ENCODE measurements at places on chromosomes 2 and 18. TPM values are rescaled to one million over a fixed set of nuclear protein-coding genes. Genes with fewer than 3 reads are reported as not detected.

Gene ZNF519
- 3.7 TPM for total RNA-seq

Gene HNRNPLL
- total RNA-seq, result 37.9 TPM

Gene IL1R2
- 0.66 TPM for total RNA-seq

Gene FBXO48
- total RNA-seq, result 0.19 TPM

Gene CD8A
- total RNA-seq, result not detected

Gene MROH2A
- total RNA-seq, result not detected

Gene ANTXR1
- total RNA-seq, result 86.4 TPM

Gene STARD6
- total RNA-seq, result 0.53 TPM

Gene MGAT4A
- total RNA-seq, result 1.6 TPM

Gene REV1
- 31.3 TPM for total RNA-seq

Gene CYTIP
- 2.4 TPM for total RNA-seq

Gene LOXL3
- total RNA-seq, result 155 TPM

Gene GDF7
- 1.3 TPM for total RNA-seq

Gene UGT1A4
- not detected for total RNA-seq

Gene GRP
- total RNA-seq, result not detected

Gene CPO
- 0.13 TPM for total RNA-seq

Gene CNRIP1
- total RNA-seq, result 23.8 TPM

Gene HOXD1
- total RNA-seq, result not detected

Gene KIAA2012
- not detected for total RNA-seq

Gene MRO
- not detected for total RNA-seq

Gene TLX2
- 0.06 TPM for total RNA-seq

Gene VIT
- total RNA-seq, result 0.12 TPM

Gene CD28
- under 0.01 TPM for total RNA-seq

Gene CD8B
- not detected for total RNA-seq

Gene ALPP
- not detected for total RNA-seq

Gene CTNNA2
- not detected for total RNA-seq

Gene ALMS1
- total RNA-seq, result 13.6 TPM

Gene CABLES1
- total RNA-seq, result 19.0 TPM

Gene GNAL
- 0.31 TPM for total RNA-seq

Gene RAMP1
- 14.9 TPM for total RNA-seq

Gene COLEC12
- total RNA-seq, result 24.0 TPM

Gene NT5C1B
- total RNA-seq, result not detected

Gene CDH19
- total RNA-seq, result 1.7 TPM

Gene TMEM182
- total RNA-seq, result 0.68 TPM

Gene LRRTM1
- not detected for total RNA-seq

Gene TEKT4
- total RNA-seq, result not detected

Gene SRD5A2
- not detected for total RNA-seq

Gene TBR1
- total RNA-seq, result not detected

Gene VWA3B
- total RNA-seq, result not detected

Gene NOL4
- total RNA-seq, result not detected

Gene TRAPPC12
- total RNA-seq, result 72.4 TPM

Gene ELOA2
- total RNA-seq, result not detected

Gene CDK15
- 0.12 TPM for total RNA-seq

Gene OTOS
- not detected for total RNA-seq

Gene SLC9A4
- total RNA-seq, result under 0.01 TPM

Gene LRRC30
- total RNA-seq, result not detected

Measured in aortic smooth muscle cell (primary cell).